CD4-positive, alpha-beta T cell (primary cell): ENCODE measurements at places on chromosomes 7 and 10. TPM values are rescaled to one million over a fixed set of nuclear protein-coding genes. Genes with fewer than 3 reads are reported as not detected.

ACBD7 gene
- 0.19 TPM for total RNA-seq

HABP2 gene
- total RNA-seq: not detected

CPED1 gene
- 0.08 TPM for total RNA-seq

DBF4 gene
- total RNA-seq: 58.1 TPM

TLX1 gene
- total RNA-seq: not detected

SPDYE6 gene
- not detected for total RNA-seq

PIK3CG gene
- total RNA-seq: 21.2 TPM

GJD4 gene
- not detected for total RNA-seq

PPP2R2D gene
- 32.6 TPM for total RNA-seq

VWA2 gene
- not detected for total RNA-seq

POT1 gene
- 8.3 TPM for total RNA-seq

EBF3 gene
- not detected for total RNA-seq

CALD1 gene
- 0.33 TPM for total RNA-seq

VWC2 gene
- total RNA-seq: not detected

HACD1 gene
- total RNA-seq: 0.75 TPM

CRPPA gene
- 1.0 TPM for total RNA-seq

PRSS37 gene
- total RNA-seq: not detected

STEAP1 gene
- total RNA-seq: not detected

PCBD1 gene
- 4.7 TPM for total RNA-seq

ELAPOR2 gene
- 7.2 TPM for total RNA-seq

OAT gene
- 48.5 TPM for total RNA-seq

TMEM196 gene
- total RNA-seq: not detected

GPER1 gene
- not detected for total RNA-seq

ELN gene
- not detected for total RNA-seq

GALNT17 gene
- total RNA-seq: not detected

CBLL1 gene
- 77.8 TPM for total RNA-seq

HKDC1 gene
- 3.1 TPM for total RNA-seq

AGAP5 gene
- 5.1 TPM for total RNA-seq

RET gene
- total RNA-seq: not detected

ZNF804B gene
- not detected for total RNA-seq

UTF1 gene
- not detected for total RNA-seq

HYAL4 gene
- total RNA-seq: not detected

FBH1 gene
- total RNA-seq: 34.2 TPM

LRRD1 gene
- not detected for total RNA-seq

MRPL43 gene
- total RNA-seq: 28.5 TPM

CLEC2L gene
- total RNA-seq: not detected

ASB15 gene
- total RNA-seq: not detected

CFAP46 gene
- total RNA-seq: not detected

SPDYE2 gene
- 0.36 TPM for total RNA-seq

ZPBP gene
- total RNA-seq: not detected

CCDC172 gene
- total RNA-seq: not detected

DMBT1 gene
- total RNA-seq: not detected

DGKI gene
- total RNA-seq: not detected

NANOS1 gene
- total RNA-seq: 0.14 TPM

NXPH1 gene
- not detected for total RNA-seq

TFPI2 gene
- not detected for total RNA-seq

ETV1 gene
- not detected for total RNA-seq

NSUN5 gene
- total RNA-seq: 31.2 TPM

DPYSL4 gene
- 0.64 TPM for total RNA-seq

FRAT1 gene
- 45.5 TPM for total RNA-seq
